ENCODE measurements at places on chromosomes 1 and 21.
A peak's percentile ranks its signal among the peaks of the same experiment; 100 is the strongest.

DNA sequence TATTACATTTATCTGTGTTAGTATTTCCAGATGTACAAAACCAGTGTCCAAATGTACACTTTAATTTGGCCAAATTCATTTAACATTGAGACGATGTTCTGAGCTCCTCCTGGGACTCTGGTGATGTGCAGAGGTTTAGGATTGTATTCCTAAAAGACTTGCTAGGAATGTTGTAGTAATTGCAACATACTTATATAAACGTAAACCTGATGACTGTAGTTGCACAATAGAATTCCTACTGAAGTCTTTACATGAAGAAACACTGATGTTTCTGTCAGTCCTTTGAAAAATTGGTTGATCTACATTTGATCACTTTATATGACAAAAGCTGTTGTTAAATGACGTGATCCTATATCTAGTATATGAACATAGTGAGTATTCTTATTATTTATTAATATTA is 5.1 kb upstream of the OR14C36 start:
- no peak for DNase-seq

- no peak for DNase-seq
These were observed 62.5 kb upstream of the ZP4 start for GRCh38 chr1:237953238-237953637.

DNA sequence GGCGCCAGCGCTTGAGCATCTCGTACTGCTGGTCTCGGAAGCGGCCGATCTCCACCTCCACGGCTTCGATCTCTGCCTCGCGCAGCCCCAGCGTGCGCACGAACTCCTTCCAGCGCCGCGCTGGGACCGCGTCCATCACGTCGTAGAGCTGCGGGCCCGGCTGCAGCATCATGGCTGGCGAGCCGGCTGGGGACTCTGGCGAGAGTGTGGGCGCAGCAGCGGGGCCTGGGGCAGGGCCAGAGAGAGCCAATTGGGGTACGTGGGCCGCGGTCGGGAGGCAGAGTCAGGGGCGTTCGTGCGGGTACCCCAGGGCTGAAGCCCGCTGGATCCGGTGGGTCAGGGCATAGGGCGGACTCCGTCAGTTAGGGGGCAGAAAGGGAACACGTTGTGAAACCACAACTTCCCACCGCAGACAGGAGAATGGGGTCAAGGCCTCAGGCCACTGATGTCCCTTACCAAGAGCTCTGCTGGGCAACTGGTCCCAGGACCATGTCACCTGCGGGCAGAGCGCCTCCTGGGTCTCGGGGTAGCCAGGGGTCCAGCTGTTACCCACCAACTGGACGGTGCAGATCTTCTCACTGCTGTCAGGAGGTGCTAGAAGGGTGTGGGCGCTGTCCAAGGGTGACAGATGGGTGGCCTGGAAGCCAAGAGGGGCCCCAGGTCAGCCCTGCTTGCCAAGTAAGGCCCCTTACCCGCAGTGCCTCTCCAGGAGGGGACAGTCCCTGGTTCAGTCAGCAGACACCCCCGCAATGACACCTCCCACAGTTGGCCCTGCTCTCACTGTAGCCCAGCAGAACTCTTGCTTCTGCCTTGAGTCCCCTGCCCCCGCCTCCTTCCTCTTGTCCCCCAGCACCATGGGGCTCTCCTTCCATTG is 4.2 kb downstream of the TNFRSF25 start:
- peak; percentile 34 for DNase-seq

DNA sequence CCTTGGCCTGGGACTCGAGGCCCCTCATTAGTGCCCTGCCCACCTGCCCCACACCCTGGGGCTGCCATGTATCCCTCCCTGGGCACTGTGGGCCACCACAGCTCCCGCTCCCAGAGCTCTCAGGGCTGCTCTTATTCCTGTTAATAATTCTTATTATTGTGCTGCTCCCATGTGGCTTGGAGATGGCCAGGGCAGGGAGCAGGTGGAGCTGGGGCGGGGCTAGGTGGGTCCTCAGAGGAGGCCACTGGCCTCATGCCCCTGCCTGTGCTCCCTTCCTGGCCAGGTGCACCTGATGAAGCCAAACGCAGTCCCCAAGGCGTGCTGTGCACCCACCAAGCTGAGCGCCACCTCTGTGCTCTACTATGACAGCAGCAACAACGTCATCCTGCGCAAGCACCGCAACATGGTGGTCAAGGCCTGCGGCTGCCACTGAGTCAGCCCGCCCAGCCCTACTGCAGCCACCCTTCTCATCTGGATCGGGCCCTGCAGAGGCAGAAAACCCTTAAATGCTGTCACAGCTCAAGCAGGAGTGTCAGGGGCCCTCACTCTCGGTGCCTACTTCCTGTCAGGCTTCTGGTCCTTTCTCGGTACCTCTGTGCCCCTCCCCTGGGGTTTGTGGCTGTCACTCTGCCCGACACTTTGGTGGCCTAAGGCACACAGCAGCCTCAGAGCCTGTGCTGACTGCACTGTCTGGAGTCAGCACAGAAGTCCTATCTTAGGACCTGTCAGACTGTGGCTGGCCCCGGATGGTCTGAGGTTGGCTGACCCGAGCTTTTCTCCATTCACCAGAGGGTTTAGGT is 34.1 kb downstream of the BMP8A start:
- no peak for DNase-seq

DNA sequence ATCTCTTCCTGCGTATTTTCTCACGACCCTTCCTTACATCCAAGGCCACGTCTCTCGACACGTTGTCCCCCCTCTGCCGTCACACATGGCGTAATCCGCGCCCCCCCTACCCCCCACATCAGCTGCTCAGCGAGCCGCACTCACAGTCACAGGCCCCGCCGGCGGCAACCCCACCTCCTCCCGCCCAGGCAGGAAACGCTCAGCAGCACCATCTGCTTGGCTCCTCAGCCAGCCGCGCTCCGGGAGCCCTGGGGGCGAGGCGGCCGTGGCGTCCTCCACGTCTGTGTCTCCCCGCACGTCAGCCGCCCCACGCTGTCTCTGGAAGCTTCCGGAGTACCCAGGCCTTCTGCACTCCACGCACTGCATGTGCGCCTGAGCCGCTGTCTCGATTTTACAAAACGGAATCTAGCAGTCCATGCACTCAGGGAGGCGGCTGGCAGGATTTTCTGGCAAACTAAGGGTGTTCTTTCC is 64.6 kb downstream of the SIK1 start:
- DNase-seq: peak; percentile 86

DNA sequence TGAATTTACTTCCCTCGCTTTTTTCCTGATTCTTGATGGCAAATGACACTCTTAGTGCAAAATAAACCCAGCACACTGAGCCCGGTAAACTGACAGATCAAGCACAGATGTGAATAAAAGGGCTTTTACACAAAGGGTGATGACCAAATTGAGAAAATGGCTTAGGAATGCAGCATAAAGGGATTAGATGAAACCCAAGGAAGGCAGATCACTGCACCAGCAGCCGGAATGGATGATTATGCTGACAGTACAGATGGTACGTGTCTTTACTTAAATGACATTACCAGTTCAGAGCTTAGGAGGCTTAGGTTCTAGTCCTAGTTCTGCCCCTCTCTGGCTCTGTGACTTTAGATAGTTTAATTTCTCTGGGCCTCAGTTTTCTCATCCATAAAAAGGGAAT is 12.0 kb downstream of the PKP1 start:
- DNase-seq: no peak

GRCh38 chr21:41801321-41802197 is 34.7 kb upstream of the RIPK4 start:
- no peak for DNase-seq

- DNase-seq: peak; percentile 86
These were observed 2.5 kb downstream of the MTHFR start for GRCh38 chr1:11802973-11803885.

DNA sequence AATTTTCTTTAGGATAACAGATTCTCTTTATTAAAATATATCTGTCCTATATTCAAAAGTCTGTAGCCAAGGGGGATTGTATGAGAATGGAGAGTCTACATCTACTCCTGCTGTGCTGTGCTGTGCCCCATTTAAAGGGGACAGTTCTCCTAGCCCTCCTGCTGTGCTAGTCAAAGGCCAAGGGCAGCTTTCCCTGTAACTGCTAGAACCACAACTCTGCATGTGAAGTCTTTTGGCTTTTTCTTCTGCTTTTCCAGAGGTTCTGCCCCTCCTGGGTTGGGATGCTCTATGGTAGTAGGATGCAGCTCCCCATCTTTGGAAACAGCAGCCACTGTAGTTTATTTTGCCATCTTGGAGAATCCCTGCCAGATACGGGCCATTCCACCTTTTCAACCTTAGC is 197.5 kb upstream of the JUN start:
- no peak for DNase-seq

Measured in CD4-positive, alpha-beta T cell treated with Interleukin-17A for 4 hours (primary cell).